ENCODE measurements at places on chromosomes 12 and 14.

DNA sequence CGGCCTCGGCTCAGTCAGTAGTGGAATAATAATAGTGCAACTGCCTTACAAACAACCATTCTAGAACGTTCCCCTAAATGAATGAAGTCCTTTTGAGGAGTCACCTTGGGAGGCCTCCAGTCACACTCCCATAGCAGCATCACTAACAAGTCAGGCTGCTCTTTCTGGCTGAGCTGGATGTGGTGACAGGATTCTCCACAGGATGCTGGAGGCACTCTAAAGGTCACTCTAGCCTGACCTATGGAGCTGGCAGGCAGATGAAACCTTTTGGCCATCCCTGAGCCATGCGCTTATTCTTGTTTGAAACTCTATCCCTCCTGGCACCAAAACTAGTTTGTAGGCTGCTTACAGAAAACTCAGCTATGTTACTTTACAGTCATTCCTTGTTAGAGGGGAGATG, 17.9 kb upstream of the TFCP2 start:
- no peak for DNase-seq

DNA sequence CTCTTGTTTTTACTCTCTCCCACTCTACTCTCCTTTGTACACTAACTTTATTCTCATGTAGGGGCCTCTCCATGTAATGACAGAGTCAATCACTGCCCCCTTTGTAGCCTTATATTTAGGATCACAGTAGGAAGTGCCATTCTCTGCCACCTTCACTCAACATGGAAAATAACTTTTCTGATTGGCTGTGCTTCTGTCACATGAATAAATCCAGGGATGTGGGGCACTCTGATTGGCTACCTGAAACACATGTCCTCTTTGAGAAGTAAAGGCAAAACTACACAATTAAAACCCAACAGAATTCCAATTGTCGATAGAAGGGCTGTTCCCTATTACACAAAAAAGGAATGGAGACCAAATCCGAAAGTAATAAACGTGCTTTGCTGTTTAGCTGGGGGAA, at the start of gene RNASE9:
Gene RNASE9 (minus strand): TSS at position 87 of the 400 bp plus-strand sequence.
- no peak for DNase-seq

GRCh38 chr12:32558903-32559302, 120.2 kb upstream of the DNM1L start:
- no peak for DNase-seq

DNA sequence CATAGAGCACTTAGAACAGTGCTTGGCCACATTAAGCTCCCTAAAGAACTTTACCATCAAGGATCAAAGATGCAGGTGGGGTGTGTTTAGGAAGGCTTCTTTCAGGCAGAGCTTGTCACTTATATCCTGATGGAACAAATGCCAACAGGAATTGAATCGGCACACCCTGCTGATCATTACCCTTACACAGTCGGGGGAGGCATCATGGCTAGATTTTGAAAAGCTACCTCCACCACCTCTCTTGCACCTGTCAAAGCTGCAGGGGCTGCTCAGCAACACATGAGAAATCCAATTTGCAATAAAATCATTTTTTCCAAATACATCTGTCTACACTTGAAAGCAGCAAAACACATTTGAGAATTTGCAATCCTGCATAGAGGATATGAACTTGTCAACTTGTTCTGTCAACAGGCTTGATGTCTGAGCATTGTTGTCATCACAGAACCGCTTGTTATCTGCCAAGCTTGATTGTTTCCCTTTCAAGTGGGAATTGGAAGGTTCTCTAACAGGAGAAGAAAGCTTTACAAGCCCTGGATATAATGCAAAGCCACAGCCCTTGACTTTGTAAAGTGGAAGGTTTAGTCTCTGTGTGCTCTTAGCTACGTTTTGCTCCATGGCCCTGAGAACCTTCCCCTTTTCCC, 24.6 kb upstream of the TRIM9 start:
- no peak for DNase-seq

DNA sequence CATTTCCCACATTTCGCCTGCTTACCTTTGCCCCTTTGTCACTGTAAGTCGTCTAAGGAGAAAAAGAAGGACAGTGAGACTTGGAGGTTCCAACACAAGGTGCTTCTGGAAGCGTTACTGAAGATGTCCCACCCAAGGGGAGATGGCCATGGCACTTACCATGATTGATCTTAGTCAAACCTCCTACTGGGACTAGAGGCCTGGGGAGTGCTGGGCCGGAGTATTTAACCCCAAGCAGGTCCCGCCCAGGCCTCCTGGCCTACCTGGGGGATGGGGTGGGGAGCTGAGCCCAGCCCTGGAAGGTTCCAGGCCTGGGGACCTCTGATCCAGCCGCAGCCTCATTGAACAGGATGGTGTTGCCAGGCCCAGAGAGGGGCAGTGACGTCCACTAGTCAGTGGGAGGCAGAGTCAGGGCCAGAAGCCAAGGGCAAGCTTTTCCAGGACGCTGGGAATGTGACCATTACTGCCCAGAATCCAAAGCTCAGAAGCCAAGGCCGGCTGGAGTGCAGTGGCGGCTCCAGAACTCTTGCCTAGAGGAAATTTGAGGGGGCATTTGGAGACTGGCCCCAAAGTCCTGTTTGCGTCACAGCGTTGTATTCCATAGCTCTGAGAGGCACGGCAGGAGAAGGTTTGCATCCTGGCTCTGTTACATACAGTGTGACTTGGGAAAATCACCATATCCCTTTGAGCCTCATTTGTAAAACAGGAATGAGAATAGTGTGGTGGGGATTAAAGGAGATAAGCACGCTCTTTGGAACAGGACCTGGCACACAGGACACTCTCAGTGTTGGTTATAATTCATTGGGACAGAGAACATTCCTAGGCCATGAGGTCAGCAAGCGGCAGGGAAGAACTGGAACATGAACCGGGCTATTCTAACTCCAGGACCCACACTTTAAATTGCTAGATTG, at the start of gene HPD:
Gene HPD (minus strand): TSS at position 198 of the 911 bp plus-strand sequence. CDS start 36 bp downstream, at position 162.
- no peak for DNase-seq

GRCh38 chr12:80681287-80681686, 26.1 kb upstream of the MYF6 start:
- DNase-seq = no peak

- no peak for DNase-seq
Measured at GRCh38 chr14:56268039-56268438, 149.8 kb downstream of the PELI2 start.

DNA sequence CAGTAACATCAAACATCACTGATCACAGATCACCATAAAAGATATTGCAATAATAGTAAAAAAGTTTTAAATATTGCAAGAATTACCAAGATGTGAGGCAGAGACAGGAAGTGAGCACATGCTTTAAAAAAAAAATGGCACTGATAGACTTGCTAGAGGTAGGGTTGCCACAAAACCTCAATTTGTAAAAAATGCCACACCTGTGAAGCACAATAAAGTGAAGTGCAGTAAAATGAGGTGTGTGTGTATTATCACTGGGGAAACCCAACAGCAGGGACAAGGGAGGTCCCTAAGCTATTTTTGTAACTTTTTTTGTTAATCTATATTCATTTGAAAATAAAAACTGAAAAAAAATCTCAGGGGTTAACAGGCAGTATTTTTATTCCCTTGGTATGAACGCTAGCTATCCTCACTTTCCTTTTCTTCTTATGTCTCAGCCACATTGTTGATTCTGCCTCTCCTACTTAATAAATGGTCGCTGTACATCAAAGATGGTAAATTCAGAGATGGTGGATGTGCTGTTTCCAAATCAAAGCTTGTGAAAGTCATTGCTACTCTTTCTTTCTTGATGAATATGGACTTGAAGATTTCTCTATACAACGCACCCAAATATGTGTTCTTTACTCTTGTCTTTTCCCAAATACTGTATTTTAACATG, 14.0 kb upstream of the KLRD1 start:
- no peak for DNase-seq

DNA sequence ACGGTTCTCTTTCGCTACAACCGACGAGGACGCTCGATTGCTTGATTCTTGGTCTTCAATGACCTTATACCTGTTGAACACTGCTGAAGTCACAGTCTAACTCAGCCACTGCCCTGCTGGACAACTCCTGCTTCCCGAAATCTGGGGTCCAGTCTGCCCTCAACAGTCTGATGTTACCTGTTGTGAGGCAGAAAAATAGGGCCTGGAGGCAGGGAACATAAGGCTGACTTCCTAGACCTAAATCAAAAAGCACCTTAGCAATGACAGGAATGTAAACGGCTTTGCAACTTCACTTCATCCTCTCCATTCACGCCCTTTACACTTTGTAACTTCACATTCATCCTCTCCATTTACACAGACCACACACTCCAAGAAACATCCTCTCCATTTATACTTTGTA, 597 bp upstream of the GLTP start:
- no peak for DNase-seq

DNA sequence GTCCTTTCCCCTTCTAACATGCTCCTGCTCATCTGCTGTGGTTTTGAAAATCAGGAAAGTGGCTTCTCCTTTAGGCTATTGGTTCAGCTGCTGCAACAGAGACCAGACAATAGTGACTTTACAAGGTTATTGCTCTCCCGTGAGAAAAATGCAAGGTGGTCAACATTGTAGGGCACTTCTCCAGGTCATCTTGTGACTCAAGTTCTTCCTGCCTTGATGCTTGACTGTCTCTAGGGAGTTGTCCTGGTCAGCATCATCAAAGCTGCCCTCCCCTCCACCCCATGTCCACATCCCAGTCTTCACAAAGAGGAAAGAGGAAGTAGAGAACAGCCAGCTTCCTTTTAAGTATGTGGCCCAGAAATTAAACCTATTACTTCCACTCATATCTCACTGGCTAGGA, 3.9 kb upstream of the TMEM63C start:
- DNase-seq = no peak

DNA sequence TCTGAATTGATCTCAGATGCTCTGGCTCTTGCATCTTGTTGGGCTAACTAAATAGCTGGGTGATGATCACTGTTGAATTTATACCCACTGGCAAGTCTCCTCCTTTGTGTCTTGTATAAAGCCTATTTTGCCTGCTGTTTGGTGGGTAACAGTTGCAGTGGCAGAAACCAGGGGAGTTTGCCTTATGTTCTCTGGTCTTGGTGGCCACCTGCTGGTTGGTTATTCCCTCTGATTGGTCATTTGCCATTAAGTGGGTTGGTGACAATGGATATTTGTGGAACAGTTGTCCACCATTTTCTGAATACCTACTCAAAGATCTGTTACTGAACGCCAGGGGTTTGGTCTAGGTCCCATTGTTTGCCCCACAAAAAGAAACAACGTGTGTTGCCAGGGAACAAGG, 52.1 kb downstream of the AVPR1A start:
- no peak for DNase-seq

DNA sequence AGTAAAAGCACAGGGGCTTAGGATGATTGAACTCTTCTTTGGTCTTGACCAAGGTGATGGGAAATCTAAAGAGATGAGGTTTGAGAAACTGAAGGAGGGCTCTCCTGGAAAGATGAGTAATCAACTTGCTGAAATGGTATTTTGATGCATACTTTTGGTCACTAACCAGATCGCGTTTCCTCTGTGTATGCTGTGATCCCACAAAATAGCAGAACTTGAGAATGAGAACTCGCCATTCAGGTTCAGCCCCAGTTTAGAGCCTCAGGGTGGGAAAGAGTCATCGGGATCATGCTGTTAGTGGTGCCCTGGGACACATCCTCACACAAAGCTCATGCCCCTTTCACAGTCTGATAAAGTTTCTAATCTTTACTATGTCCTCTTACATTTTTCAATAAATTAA, 488.8 kb downstream of the ETNK1 start:
- no peak for DNase-seq

GRCh38 chr12:111298582-111299436, 70.1 kb downstream of the PHETA1 start:
- DNase-seq = peak; percentile 6

GRCh38 chr14:61154641-61155040, 126.5 kb downstream of the TMEM30B start:
- no peak for DNase-seq

- DNase-seq = no peak
Measured at GRCh38 chr14:56896231-56896630, 86.0 kb upstream of the OTX2 start.

GRCh38 chr12:67241482-67241881, 27.7 kb upstream of the CAND1 start:
- DNase-seq = no peak

GRCh38 chr12:114342656-114343055, 63.3 kb downstream of the TBX5 start:
- no peak for DNase-seq

- DNase-seq = no peak
Measured at GRCh38 chr12:91419809-91420208, 237.2 kb upstream of the DCN start.

DNA sequence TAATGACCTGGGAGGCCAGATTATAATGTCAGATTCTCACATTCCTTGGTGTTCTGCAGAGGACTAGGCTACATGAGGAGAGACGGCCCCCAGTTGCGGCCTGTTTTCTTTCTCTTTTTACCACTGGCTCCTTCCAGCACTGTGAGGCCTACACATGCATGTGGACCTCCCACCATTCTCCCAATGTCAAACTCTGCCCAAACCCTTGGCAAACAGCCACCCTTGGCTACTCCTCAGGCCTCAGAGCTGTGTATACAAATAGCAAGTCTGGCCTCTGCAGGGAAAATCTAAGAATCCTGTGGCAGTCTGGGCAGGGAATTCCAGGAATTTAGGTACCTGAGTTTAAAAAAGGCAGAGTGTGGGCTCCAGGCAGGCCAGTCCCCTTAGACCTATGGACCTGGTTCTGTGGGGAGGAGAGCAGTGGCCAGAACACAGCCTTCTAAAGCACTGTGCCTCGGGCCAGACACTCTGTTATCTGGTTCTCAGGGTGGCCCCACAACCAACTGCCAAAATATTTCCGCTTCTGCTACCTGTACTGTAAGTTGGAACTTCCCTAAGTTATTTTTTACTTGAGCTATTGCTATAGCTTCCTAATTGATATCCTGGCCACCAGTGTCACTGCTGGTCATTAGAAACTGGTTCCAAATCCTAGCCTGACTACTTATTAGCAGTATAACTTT, 19.9 kb upstream of the NEDD1 start:
- no peak for DNase-seq

GRCh38 chr14:68968051-68968450, 11.1 kb downstream of the ACTN1 start:
- no peak for DNase-seq

DNA sequence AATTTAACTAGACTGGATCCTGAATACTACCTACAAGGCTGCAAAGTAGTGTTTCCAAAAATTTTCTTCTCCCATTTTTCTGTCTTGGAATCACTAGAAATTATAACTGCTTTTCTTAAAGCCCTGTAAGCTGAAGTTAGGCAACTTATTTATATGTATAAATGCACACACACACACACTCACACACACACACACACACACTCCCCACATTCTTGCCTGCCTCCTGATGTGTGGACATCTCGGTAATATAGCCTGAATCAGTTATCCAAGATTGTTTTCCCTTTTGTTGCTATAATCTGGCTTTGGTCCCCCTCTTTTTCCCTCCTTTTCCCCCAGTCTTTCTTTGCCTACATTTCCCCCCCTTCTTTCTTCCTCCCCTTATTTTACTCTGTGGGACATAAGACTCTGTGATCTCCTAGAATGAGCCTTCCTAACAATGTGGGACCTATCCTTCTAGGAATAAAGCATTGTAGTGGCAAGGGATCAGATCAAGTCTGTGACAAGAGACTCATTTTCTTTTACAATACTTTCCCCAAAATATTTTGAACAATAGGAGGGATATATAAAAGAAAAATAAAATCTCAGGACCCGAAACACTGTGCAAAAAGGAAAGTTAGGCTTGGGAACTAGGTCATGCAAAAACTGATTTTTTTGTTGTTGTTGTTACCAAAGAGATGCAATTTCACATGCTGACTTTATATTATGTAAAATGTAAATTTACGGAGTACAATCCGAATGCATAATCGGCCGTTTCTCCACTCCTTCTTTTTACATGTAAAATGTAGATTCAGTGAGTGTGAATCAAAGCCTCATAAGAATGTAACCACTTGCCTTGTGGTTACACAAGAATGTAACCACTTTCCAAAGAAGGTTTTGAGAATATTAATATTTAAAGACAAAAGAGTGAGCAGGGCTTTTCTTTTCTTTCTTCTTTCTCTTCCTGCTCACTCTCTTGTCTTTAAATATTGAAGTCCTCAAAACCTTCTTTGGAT, 26.3 kb upstream of the CD69 start:
- DNase-seq = no peak
